ENCODE measurements at places on chromosomes 11 and 22. TPM values are rescaled to one million over a fixed set of nuclear protein-coding genes. Genes with fewer than 3 reads are reported as not detected.

DNA sequence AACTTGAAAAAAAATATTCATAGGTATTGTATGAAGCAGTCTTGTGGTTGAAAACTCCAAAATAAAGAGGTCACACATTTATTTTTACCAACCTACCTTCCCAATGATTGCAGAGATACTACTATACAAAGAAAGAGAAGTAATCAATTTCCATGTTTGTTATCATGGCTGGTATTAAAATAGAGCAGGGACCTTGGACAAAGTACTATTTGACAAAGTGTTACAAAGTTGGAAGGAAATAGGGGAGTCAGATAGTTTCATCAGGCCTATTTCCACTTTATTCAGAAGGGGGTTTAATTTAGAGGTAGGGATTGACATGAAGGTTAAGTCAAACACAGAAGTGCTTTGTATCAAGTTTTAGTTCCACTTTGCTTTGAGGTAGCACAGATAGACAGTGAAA lies 34.4 kb upstream of the KIRREL3 start:
- H3K4me1 ChIP-seq: no peaks in the 10 kb centered on the region
- H3K27me3 ChIP-seq: peaks cover 25% of the 10 kb centered on the region
- DNase-seq: no peak
- no peak overlapping the region for H3K4me3 ChIP-seq
- no peaks in the 10 kb centered on the region for H3K36me3 ChIP-seq

DNA sequence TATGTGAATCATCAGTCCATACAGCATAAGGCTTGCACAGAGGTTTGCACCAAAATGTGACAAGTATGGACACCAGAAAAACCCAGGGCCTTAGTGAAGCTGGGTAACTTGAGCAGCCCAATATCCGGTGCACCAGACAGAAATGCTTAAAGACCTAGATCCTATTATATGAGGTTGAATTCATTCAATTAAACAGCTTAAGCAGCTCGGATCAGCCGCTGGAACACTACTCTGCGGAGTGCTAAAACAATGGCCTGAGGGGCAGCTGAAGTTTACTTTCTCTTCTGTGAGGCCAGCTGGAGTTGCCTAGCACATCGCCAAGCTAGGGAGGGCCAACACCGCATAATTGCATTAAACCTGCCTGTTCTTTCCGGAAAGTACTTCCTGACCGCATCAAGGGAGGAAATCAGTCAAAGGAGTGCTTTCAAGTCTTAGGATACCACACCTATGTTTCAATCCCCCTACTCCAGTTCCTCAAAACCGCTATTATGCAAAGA lies 17.0 kb upstream of the FAM181B start:
- peaks cover 20% of the 10 kb centered on the region for H3K27me3 ChIP-seq
- H3K36me3 ChIP-seq: no peaks in the 10 kb centered on the region
- DNase-seq: peak; percentile 64

GRCh38 chr11:23502826-23503225 lies 642.6 kb upstream of the CCDC179 start:
- H3K27ac ChIP-seq: no peak overlapping the region
- H3K36me3 ChIP-seq: no peaks in the 10 kb centered on the region
- no peak overlapping the region for H3K4me3 ChIP-seq
- no peak for DNase-seq
- no peaks in the 10 kb centered on the region for H3K27me3 ChIP-seq

GRCh38 chr22:46518542-46519325 lies 18.7 kb downstream of the CELSR1 start:
- no peaks in the 10 kb centered on the region for H3K36me3 ChIP-seq
- no peak overlapping the region for H3K4me3 ChIP-seq
- no peaks in the 10 kb centered on the region for H3K4me1 ChIP-seq

DNA sequence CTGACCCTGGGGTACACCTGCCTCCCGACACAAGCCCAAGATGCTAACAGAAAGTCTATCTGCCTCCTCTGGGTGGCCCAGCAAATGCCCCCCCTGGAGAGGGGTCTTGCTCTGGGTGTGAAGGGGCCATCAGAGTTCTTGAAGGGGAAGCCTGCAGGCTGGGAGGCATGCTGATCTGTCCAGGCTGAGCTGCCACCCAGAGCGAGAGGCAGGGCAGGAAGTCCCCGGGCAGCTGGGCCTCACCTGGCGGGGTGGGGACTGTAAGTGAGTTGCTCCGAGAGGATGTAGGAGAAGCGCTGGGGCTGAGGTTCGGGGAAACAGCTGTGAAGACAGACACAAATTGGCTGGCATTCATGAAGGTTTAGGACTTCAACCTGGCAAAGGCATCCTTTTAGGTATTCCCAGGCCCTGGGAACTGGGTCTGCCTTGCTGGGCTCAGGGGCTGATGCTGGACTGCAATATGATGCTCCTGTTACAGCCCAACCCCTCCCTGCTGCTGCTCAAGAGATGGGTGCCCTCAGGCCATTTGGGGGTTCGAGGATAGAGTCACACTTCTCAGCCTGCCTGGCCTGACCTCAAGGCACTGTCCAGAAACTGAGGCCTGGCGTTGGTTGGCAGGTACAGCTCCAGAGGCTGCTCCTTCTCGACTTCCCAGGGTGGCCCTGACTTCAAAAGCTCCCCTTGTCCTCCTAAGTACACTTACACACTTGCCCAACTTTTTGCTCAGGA lies 60.2 kb upstream of the LYVE1 start:
- no peaks in the 10 kb centered on the region for H3K27me3 ChIP-seq
- no peak overlapping the region for H3K4me3 ChIP-seq
- no peak for DNase-seq
- peaks cover 17% of the 10 kb centered on the region for H3K4me1 ChIP-seq
- no peak overlapping the region for H3K27ac ChIP-seq
- H3K36me3 ChIP-seq: no peaks in the 10 kb centered on the region

Gene OR4D10
- not detected for total RNA-seq

Gene PANX3
- total RNA-seq: not detected

Gene P2RY6
- total RNA-seq: 0.43 TPM

Gene POTEH
- not detected for total RNA-seq

Gene OR2D2
- not detected for total RNA-seq

Gene MCHR1
- not detected for total RNA-seq

Gene CBLIF
- total RNA-seq: not detected

Gene IGLL1
- not detected for total RNA-seq

Gene SLC29A2
- 60.4 TPM for total RNA-seq

All from A673 (cell line).